ENCODE measurements at places on chromosomes 7 and 10. TPM values are rescaled to one million over a fixed set of nuclear protein-coding genes. Genes with fewer than 3 reads are reported as not detected.

DNA sequence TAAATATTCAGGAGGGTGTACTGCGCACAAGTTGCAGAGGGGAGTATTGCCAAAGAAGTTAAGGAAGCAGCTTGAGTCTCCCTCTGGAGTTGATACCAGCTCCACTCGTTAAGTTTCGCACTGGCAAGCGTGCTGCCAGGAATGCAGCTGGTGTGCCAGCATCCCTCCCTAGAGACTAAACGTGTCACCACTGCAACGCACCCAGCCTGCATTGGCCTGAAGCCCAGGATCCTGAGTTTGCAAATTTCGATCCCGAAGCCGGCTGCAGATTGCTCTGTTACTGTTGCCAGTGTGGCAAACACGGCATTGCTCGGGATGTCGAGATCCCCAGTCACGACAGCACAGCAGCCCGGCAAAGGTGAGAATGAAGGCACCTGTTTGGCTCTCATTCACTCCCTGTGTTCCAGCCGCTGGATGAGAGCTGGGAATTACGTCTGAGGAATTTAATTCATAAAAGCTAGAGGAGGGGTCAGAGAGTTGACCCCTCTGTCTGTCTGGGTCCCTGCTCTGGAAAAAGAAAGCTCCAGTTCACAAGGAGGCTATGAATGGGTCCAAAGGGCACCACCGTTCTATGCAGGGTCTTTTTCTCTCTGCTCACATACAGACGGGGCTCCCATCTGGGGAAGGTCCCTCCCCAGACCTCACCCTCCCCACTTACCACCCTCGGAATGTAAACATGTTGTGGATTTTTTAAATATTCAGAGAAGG, 61.0 kb downstream of the NRP1 start:
- no peak for DNase-seq

- no peak for DNase-seq
Measured at GRCh38 chr10:99330347-99330924, 1.3 kb downstream of the CNNM1 start.

DNA sequence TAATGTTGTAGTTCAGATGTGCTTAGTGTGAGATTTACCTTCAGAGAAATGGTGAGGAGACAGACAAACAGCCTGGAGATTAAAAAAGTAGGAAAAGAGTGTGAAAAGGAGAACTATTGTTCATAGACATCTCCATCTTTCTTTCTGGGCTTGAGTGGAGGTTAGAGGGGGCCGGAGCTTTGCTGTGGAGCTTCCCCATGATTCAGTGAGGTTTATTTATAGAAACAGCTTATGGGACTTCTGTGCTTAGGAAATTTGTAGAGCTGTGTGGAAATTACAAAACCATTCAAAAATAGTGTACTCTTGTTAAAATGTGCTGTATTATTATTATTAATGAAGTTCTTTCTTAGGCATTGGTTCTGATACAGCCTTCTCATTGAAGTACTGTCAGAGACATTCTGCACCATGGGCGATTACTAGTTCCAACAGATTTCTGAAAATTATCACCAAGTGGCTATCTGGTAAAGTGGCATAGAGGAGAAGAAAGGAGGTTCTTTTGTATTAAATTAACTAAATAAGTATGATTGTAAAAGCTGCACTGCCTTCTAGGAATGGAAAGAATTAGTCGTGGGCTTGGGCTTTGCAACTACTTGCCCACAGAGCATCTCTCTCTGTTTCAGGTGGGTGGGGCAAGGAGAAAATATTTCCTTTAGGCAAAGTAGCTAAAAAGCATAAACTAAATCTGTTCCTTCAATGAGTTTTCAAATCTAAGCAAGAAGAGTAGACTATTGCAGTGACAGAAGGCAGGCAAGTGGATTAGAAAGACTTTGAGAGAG, 8.7 kb upstream of the TCAF1 start:
- DNase-seq, result no peak

GRCh38 chr10:69996611-69997010, 56.0 kb upstream of the MACROH2A2 start:
- DNase-seq, result no peak

- peak; percentile 28 for DNase-seq
Measured at GRCh38 chr7:99409192-99409572, 413 bp downstream of the BUD31 start.

- DNase-seq, result no peak
Measured at GRCh38 chr10:124589491-124590041, 127.9 kb downstream of the LHPP start.

SLC26A3 gene
- total RNA-seq, result not detected

NRP1 gene
- total RNA-seq, result not detected

Data from activated naive CD4-positive, alpha-beta T cell treated with anti-CD3 and anti-CD28 coated beads for 36 hours (primary cell).